Stimulated activated CD4-positive, alpha-beta T cell treated with anti-CD3 and anti-CD28 coated beads, Interleukin-12 subunit alpha, Interleukin-12 subunit beta, amount 100 ng/mL, for 48 hours (primary cell): ENCODE measurements at places on chromosomes 7 and 10.

- DNase-seq = no peak
Measured at GRCh38 chr7:119692541-119692940, 580.4 kb upstream of the KCND2 start.

- DNase-seq = peak; percentile 34
Measured at GRCh38 chr7:129271500-129272355, 46.9 kb downstream of the AHCYL2 start.

GRCh38 chr7:100621554-100621953 lies 9.2 kb downstream of the MOSPD3 start:
- DNase-seq = no peak

GRCh38 chr7:80089366-80089765 lies 45.3 kb upstream of the GNAI1 start:
- no peak for DNase-seq
